CD4-positive, alpha-beta T cell treated with Interleukin-1 beta for 1 hour (primary cell): ENCODE measurements at places on chromosomes 11 and 22.

DNA sequence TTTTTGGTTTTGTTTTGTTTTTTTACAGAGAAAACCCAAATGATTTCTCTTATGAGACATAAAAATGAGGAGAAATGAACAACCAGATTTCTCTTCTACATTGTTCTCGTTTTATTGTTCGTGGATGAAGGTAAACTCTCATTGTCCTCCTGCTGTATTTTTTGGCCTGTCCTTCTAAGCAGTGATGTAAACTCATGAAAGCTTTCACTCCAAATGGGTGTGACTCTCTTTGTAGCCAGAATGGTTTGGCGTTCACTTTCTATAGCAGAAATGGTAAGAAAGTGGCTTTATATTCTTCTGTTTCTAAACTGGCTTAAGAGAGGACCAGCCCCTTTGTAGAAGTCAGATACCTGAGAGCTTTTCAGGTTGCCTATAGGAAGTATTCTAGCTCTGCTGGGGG lies 15.5 kb upstream of the BMAL1 start:
- DNase-seq = no peak

DNA sequence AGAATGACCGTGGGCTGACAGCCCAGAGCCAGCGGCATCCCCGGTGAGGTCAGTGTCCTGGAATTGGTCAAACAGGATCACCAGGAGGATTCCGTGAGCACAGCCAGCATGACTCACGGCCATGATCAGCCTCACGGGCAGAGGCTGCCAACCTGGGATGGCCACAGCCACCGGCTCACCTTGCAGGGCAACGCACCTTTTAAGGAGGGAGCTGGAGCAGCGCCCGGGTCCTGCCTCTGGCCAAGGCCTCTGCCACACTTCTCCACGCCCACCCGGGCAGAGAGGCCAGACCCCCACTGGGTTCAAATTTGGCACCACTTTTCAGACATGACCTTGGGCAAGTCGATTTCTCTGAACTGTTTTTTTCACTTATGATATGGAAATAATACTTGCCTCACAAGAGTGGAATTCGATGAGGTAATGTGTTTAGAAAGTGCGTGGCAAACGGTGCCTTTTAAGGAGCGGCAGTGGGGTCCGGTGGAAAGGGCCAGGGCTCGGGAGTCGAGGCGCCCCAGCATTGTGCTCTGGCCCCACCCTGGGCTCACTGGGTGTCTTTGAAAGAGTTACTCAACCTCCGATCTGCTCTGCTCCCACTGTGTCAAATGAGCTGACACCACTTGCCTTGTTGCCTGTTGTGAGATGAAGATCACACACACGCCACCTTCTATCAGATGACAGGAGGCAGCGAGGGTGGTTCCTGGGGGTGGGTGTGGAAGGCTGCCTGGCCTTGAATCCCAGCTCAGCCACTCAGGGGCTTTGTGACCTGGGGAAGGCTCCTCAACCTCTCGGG lies 16.0 kb downstream of the TXN2 start:
- no peak for DNase-seq

DNA sequence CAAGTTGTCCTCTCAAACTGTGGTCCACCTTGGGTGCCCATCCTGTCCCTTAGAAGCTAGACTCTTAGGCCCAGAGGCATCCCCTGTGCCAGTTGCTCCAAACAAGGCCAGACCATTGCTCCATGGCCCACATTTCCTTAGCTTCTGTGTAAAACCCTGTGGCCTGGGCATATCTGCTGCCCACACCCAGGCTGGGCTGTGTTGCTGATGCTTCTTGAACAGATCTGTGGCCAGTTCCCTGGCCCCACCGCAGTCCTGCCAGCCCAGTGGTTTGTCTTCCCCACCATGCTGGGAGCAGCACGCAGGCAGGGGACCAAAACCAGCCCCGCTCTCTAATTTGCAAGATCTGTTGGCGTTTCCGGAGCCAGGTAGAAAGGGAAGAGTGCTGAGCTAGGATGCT lies 72.2 kb downstream of the CSNK2A3 start:
- no peak for DNase-seq

DNA sequence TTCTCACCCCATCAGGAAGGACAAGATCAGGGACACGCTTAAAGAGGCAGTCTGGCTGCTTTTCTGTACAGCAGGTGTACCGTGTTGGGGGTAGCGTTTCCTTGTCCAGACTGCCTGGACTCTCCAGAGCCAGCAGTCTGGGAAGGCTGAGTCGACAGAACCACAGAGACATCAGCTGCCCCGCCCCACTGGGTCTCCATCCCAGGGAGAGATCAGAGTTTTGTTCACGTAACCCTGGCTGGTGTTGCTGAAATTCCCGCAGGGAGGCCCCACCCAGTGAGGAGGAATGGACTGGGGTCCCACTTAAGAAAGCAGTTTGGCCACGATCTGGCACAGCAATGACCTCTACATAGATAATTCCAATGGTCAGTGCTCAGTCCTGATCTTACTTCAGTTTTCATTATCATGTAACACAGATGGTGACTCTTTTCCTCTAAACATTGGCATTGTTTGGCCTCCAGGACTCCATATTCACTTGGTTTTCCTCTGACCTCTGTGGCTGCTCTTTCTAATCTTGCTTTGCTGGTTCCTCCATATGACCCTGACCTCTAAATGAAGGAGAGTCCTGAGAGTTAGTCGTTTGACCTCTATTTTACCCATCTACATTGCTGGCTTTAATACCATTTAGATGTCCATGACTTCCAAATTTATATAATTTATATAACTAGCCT lies 89.6 kb upstream of the LRRC55 start:
- DNase-seq = no peak

DNA sequence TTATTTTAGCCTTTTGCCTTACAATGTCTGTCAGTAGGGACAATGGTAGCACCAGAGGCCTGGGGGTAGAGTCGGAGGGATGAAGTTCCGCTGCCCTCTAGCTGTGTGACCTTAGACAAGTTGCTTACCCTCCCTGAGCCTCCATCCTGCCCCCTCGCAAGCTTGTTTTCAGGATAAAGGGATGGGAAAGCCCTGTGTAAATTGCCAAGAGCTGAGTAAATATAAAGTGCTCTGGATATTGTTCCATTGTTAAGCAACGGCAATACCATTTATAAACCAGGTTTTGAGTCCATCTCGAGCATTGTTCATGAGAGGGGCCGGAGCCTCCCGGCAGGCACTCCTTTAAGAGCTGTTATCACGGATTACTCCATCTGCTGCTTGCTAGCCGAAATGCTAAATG lies 72.9 kb downstream of the ZBTB16 start:
- no peak for DNase-seq

DNA sequence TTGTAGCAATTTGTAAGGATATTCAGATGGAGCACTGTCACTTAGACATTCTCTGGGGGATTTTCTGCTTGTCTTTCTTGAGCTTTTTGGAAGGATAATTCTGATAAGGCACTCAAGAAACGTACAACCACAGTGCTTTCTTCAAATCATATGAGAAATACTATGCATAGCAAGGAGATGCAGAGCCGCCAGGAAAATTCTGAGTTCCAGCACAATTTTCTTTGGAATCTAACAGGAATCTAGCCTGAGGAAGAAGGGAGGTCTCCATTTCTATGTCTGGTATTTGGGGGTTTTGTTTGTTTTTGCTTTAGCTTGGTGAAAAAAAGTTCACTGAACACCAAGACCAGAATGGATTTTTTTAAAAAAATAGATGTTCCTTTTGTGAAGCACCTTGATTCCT lies 9.9 kb downstream of the PRSS23 start:
- DNase-seq = no peak

DNA sequence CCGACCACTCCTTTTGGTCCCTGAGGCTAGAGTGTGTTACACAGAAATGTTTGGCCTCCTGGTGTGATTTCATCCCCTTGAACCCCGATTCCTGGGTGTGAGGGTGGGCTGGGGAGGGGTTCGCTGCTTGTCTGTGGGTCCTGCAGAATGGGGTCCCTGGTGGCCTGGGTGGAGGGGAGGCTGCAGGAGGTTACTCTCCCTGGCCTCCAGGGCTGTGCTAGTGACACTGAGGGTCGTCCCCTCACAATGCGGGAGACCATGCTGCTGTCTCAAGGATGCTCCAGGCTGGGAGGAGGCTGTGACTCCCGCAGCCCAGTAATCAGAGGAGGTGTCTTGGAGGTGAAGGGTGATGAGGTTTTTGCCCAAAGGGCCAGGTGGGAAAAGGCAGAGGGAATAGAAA lies 17.0 kb upstream of the OMP start:
- DNase-seq = no peak

- peak; percentile 27 for DNase-seq
Observed at GRCh38 chr11:47391077-47391583, 12.8 kb upstream of the SPI1 start.

GRCh38 chr22:32378707-32379272 lies 21.1 kb downstream of the RFPL3 start:
- no peak for DNase-seq

GRCh38 chr11:134578807-134579723 lies 167.0 kb upstream of the B3GAT1 start:
- no peak for DNase-seq

DNA sequence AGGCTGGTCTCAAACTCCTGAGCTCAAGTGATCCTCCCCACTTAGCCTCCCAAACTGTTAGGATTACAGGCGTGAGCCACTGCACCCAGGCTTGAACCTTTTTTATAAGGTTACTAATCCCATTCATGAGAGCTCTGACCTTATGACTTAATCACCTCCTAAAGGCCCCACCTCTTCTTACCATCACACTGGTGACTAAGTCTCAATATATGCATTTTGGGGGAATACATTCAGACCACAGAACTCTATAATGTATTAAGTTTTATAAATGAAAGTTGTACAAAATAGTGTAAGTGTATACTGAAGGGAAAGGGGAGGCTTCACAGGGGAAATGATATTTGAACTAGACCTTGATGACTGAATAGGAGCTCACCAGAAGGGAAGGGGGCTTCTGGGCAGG lies 28.4 kb upstream of the RBFOX2 start:
- no peak for DNase-seq

- no peak for DNase-seq
Observed at GRCh38 chr11:4839851-4840549, 9.0 kb downstream of the OR51S1 start.

DNA sequence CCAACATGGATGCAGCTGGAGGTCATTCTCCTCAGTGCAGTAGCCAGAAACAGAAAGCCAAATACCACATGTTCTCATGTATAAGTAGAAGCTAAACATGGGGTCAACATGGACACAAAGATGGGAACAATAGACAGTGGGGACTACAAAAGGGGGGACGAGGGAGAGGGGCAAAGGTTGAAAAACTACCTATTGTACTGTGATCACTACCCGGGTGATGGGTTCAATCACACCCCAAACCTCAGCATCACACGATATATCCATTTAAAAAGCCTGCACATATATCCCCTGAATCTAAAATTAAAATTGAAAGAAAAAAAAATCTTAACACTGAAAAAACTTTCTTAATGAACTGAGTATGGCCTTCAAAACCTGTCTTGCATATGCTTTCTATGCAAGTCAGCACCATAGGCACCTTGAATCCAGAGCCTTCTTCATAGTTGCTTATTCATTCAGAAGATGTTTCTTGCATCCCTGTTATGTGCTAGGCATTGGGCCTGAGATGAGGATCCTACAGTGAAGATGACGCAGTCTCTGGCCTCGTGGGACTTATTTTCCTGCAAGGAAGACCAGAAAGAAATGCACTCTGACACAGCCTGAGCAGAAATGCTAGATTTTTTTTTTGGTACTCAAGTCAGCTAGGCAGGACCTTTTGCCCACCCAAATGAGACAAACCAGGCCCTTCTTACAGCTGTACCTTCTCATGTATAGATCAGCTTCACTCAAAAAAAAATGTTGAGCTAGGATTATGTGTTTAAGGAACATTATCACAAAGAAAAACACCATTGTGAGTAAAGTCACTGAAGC lies 21.0 kb downstream of the NNMT start:
- DNase-seq = no peak

- no peak for DNase-seq
Observed at GRCh38 chr22:36289406-36289870, 36.5 kb downstream of the APOL1 start.

- DNase-seq = peak; percentile 8
Observed at GRCh38 chr11:114762408-114762807, 84.1 kb downstream of the NXPE2 start.

DNA sequence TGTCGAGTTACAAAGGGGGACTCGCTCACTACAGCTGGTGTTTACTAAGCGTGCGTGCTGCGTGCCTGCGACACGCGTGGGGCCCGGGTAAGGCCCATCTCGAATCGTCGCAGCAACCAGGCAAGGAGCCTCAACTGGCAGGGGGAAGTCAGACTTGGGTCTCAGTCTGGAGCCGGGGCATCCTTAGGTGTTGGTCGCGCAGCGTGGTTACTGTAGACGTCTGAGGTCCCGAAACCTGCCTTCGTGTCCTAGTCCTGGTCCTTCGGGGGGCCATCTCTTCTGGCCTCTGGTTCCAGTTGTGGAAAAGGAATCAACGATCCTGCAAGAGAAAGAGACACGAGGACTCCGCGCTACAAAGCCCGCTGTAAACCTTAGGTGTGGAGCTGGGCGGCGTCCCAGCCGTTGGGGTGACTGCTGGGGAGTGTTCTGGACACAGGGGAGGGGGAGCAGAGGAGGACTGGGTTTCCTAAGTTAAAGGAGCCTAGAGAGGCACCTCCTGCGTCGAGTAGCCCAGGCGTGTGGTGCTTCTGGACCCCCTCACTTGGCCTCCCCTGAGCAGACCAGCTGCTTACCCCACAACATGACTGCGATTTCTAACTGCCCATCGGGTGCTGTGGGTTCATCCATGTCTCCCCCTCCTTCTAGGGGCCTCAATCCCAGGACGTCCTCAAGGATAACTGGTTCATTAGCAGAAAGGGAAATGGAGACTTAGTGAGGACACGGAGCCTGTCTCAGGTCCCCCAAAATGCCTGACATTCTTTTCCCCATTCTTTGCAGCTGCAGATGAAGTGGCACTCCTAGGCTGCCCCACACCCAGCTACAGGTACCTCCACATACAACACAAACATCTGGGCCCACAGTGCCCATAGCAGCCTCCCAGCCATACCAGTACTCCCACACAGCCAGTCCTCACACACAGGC lies 4.9 kb upstream of the WNT11 start:
- no peak for DNase-seq

GRCh38 chr11:36407356-36407755 lies 102.7 kb downstream of the TRAF6 start:
- no peak for DNase-seq

- DNase-seq = no peak
Observed at GRCh38 chr22:37045958-37046357, 5.6 kb upstream of the KCTD17 start.

- DNase-seq = no peak
Observed at GRCh38 chr22:34036931-34037330, 116.7 kb upstream of the LARGE1 start.

- no peak for DNase-seq
Observed at GRCh38 chr11:57651408-57651807, 1.7 kb upstream of the YPEL4 start.

DNA sequence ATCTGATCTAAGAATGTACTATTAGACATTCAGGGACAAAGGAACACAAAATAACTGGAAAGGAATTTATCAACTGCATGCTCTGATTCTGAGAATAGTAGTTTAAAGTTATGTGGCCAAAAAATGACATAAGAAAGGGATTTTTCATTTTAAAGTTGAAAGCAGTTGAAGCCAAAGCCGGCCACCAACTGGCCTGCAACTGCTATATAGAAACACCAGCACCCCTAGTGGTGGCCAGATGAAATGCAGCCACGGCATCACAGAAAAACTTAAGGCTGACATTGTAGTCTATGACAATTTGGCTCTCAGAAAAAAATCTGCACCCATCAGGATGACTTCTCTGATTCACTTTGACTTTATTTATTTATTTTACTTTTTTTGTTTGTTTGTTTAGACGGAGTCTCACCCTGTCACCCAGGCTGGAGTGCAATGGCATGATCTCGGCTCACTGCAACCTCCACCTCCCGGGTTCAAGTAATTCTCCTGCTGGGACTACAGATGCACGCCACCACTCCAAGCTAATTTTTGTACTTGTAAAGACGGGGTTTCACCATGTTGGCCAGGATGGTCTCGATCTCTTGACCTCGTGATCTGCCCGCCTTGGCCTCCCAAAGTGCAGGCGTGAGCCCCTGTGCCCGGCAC lies 59.2 kb downstream of the SLC35F2 start:
- peak; percentile 41 for DNase-seq
